Natural killer cell (primary cell): ENCODE measurements at places on chromosomes 1 and 21. TPM values are rescaled to one million over a fixed set of nuclear protein-coding genes. Genes with fewer than 3 reads are reported as not detected.

The MCL1 gene
- total RNA-seq, result 929 TPM

The MCOLN3 gene
- total RNA-seq, result not detected

The SESN2 gene
- 30.3 TPM for total RNA-seq

DNA sequence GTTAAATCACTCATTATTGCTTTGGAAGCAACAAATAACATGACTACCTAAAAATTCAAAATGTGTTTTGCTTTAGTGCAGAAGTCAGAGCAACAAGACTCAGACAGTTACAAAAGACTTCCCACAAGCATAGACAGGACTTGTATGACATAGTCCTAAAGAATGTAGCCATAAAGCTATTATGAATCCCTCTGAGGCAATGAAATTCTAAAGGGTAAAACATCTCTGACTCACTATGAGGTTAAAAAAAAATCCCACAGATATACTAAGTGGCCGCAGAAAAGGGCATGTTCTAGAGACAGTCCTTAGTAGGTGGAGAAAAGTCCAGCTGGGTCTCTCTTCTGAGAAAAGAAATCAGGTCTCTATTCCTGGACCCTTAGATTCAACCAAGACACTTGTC lies 4.9 kb downstream of the PRKAB2 start:
- no peak for DNase-seq

GRCh38 chr1:46301808-46302640 lies 1.4 kb downstream of the LRRC41 start:
- DNase-seq, result peak; percentile 67

The KCNJ10 gene
- total RNA-seq, result not detected
